ENCODE measurements at places on chromosomes 12 and 14.

GRCh38 chr12:110314308-110314707 lies 33.3 kb downstream of the ATP2A2 start:
- peak; percentile 72 for DNase-seq

DNA sequence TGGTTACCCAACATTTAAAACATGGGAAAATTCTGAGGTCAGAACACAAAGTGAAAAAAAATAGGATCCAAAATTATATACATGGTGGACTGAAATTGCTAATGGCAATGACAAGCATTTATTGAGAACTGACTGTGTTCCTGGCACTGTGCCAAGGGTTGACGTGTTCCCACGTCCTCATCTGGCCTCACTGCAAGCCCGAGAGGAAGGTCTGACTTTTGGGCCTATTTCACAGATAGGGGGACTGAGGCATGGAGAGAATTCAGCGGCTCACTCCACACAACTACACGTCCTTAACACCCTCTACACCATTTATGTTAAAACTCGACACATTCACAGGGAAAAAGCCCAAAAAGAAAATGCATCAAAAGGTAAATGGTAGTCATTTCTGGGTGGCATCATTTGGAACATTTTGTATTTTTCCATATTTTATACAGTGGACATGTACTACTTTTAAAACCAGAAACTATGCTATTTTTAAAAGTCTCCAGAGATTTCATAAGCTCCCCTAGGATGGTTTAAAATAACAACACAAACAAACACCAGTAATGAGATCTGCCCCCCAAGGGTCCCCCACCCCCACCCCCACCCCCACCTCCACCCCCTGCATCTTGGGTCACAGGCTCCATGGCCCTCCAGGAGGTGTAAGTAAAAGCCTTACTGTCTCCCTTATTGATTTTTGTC lies 27.7 kb downstream of the CLMN start:
- DNase-seq: peak; percentile 73

- no peak for DNase-seq
Measured at GRCh38 chr12:120886199-120887018, 17.7 kb downstream of the SPPL3 start.

DNA sequence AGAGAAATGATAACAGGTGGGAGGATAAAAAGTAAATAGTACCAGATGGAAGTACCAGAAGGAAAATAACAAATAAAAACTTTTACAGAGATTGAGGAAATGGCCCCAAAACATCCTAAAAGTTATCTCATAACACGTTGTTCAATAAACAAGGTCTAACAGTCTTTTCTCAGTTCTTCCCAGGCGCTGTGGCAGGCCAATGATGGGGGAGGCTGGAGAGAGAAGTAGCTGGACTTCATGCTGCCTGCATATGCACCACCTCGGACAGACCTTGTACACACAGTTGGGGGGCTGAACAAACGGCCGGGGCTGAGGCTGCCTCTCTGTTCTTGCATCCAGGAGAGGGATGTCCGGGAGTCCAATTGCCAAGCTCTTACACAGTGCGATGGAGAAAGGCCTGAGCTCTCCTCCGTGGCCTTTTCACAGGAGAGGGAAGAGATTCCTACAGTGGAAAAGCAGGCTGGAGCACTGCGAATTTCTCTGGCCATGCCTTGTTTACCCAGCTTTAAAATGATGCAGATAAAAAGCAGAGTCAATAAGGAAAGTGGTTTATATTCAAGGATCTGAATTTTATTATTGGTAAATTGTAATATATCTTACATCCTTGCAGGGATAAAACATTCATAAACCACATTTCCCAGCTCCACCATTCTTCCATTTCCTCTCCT lies 109.8 kb downstream of the PHLDA1 start:
- DNase-seq: no peak

GRCh38 chr12:55762646-55763045 lies 19.7 kb downstream of the GDF11 start:
- DNase-seq: no peak

DNA sequence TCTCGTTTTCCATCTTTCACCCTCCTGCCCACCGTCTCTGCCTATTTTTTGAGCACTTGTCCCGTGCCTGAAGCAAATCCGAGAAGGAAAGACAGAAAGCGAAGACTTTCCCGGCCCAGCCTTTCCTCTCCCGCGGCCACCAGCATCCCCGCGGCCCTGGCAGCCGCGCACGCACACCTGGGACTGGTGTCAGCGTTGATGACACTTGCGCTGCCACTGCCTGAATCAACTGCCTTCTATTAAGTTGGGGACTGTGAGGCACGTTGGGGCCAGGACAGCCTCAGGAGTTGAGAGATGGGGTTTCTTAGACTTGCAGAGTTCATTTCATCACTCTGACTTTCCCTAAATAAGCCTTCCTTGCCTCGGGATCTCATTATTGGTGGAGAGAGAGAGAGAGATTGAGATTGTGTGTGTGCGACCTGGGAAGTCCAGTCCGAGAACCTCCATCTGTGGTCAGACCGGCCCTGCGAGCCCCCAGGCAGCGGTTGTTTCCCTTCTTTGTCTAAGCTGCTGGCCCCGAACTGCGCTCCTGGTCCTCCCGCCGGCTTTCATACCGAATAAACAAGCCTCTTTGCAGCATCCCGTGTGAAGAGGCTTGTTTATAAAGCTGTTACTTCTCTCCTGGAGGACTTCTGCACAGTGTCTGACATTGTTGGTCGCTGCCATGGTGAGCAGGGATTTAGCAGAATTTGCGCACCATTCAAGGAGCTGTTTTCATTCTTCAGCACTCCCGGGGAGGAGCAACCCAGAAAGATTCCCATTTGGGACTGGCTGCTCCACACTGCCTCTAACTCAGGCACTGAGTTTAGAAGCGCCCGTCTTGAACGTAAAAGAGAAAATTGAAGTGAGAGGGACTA lies 1.5 kb downstream of the PDZRN4 start:
- peak; percentile 6 for DNase-seq

DNA sequence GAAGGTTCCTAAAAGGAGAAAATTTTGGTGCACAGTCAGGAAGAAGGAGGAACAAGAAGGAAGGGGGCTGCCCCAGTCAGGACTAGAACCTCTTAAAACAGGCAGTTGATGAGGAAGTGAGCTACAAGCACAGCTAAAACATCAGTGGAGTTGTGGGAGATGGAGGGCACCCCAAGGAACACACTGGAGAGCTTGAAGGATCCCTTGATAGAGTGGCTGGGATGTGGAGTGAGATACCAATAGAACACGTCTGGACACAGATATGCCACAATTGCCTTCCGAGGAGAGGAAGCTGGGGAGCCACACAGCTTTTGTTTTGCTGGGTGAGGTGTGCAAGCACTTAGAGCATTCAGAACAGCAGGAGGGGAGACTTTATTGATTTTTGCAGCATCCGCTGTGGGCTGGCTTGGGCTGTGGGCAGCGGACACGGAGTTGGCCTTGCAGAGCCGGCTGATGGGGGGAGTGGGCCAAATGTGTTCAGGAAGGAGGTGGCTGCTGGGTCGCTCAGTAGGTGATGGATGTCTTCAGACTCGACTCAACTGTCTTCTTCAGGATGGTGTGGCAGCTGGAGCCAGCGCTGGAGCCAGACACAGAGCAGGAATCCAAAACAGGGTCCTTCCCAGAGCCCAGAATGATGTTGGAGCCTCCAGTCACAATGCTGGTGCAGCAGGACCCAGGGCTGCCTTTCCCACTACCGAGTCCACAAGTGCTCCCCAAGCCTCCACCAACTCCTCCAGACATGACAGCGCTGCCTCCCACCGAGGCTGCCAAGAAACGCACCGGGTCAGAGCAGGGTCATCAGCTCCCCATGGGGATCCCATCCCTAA lies 4.7 kb upstream of the KRT79 start:
- no peak for DNase-seq

- no peak for DNase-seq
Measured at GRCh38 chr12:82242729-82243128, 115.5 kb downstream of the CCDC59 start.

GRCh38 chr12:51217133-51217967 lies 512 bp downstream of the POU6F1 start:
- DNase-seq: no peak

- peak; percentile 60 for DNase-seq
Measured at GRCh38 chr12:19288603-19289244, 150.6 kb upstream of the AEBP2 start.

DNA sequence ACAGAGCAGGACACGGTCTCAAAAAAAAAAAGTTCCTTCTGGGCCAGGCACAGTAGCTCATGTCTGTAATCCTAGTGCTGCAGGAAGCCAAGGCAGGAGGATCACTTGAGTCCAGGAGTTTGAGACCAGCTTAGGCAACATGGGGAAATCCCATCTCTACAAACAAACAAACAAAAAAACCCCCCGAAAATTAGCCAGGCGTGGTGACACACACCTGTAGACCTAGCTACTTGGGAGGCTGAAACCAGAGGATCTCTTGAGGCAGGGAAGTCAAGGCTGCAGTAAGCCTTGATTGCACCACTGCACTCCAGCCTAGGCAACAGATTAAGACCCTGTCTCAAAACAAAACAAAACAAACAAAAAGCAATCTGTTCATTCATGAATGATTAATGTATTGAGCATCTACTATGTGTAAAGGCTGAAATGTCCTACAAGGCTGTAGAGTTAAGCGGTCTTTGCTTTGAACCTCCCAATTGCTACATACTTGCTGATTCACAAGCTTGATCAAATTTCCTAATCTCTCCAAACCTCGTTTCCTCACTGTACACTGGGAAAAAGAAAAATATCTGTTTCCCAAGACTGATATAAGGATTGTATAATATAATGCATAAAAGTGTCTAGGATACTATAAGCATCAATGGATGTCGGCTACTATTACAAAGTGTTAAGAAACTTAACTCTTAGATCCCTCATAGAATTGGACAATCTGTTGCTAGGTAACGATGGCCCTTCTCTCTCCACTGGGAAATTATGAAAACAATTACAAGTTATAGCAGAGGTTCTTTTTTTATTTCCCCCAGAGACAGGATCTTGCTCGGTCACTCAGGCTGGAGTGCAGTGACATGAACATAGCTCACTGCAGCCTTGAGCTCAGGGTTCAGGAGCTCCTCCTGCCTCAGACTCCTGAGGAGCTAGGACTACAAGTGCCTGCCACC lies 7.9 kb upstream of the RILPL2 start:
- no peak for DNase-seq

GRCh38 chr12:28186500-28186899 lies 3.8 kb upstream of the CCDC91 start:
- no peak for DNase-seq

DNA sequence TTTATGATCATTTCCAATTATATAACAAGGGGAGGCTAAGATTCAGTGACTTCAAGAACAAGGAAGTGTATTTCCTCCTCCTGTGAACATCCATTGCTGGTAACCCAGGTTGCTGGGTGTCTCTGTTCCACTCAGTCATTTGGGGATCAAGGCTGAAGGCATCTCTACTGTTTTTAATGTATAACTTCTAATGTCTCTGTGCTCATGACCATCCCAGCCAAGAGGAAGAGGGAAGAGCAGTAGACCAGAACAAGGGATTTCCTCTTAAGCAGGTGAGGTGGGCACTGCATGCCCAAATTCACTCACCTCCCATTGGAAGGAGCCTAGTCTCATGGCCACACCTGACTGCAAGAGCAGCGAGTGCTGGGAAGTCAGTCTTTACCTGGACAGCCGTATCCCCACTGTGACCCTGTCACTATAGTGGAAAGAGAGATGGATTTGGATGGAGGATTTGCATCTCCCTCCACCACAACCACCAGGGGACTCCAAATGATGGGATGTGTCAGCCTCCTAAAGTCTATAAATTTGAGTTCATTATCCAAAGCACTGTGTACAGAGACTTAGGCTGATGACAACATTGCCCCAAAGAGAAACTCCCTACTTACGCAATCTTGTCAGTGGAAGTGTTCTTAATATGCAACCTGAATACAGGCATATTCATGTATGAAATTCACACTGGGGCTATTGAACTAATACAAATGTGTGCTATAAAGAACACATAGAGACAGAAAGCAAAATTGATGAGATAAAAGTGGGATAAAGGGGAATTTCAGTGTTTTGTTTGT lies 368.7 kb downstream of the TMEM132D start:
- no peak for DNase-seq

- DNase-seq: no peak
Measured at GRCh38 chr12:5507944-5508343, 76.0 kb downstream of the NTF3 start.

GRCh38 chr12:59452259-59452658 lies 143.6 kb upstream of the SLC16A7 start:
- DNase-seq: peak; percentile 65

DNA sequence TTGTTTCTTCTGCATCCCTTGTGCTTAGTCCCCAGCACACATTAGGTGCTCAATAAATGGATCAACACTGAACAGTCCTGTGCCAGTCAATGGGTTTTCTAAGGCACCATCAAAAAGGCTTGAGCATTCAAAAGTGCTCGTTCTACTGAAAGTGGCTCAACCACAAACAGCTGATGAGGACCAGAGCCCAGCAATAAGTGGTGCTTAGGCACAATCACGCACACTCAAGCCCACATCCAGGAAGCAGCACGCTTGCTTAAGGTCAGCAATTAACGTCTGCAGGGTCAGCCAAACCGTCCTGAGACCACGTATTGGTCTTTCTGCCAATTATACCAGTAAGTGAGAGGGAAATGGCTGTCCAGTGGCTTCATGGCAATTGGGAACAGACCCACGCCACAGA lies 56.5 kb downstream of the PRIMA1 start:
- no peak for DNase-seq

- no peak for DNase-seq
Measured at GRCh38 chr12:64053117-64053516, 169.0 kb downstream of the KICS2 start.

DNA sequence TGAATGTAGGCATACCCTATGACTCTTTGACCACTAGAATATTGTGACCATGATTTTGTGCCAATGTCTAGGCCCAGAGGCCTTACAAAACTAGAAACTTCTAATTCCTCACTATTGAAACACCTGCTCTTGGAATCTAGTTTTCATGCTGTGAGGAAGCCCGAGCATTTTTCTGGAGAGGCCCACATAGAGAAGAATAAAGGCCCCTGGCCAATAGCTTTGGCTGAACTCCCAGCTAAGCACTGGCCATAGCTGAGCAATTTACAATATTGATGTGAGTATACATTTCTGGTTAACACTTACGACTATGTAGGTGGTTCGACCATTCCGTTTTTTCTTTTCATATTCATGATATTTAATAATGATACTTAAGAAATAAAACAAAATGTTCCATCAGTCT lies 190.3 kb downstream of the KCNH5 start:
- DNase-seq: peak; percentile 3

DNA sequence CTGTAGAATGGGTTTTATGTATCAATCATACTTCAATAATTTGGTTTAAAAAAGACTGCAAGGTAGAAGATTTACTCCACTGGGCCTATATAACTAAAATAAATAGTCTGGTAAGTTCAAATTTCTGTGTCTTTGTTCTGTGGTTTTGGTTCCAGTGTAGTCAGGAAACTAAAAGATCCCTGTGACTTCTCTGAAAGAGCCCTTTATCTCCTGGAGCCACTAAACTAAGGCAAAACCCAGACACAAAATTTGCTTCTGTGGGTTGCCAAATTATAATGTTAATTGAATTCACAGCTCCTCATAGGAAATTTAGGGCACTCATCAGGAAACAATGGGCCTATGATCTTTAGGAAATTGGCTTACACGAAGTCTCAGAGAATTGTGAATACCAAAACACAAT lies 1038.4 kb downstream of the GALC start:
- no peak for DNase-seq

DNA sequence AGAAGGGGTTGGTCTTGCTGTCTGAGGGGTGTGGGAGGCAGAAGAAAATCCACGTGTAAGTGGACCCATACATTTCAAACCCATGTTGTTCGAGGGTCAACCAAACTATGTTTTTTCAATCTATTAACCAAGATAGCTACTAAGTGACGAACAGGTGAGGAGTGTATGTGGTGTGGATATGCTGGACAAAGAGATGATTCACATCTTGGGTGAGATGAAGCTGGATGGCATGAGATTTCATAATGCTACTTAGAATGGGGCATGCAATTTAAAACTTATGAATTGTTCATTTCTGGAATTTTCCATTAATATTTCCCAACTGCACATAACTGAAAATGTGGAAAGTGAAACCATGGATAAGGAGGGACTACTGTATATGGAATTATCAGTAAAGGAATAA lies 17.9 kb upstream of the KTN1 start:
- no peak for DNase-seq
